ENCODE measurements at places on chromosomes 4 and X. TPM values are rescaled to one million over a fixed set of nuclear protein-coding genes. Genes with fewer than 3 reads are reported as not detected.

The GAGE2A gene
- not detected for total RNA-seq

DNA sequence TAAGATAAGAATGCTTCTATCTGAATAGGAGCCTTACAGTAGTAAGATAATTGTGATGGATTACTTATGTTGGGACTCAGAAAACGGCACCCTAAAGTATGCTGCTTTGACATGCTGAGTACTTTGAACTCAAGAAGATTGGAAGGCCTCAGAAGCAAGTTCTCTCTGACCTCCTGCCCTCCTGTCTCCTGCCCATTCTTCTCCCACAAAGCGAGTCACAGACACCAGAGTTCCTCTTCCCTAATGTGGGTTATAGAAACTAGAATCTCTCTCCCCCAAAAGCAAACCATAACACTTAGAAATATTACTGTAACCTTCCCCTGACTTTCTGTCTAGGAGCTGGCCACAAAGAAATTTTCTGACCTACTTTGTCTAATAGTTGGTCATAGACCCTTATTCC, 76.5 kb downstream of the DDIT4L start:
- no peaks in the 10 kb centered on the region for H3K27me3 ChIP-seq
- H3K4me1 ChIP-seq, result peaks cover 12% of the 10 kb centered on the region
- H3K36me3 ChIP-seq, result no peaks in the 10 kb centered on the region
- no peak for DNase-seq
- no peak overlapping the region for H3K27ac ChIP-seq

The XAGE1A gene
- not detected for total RNA-seq

DNA sequence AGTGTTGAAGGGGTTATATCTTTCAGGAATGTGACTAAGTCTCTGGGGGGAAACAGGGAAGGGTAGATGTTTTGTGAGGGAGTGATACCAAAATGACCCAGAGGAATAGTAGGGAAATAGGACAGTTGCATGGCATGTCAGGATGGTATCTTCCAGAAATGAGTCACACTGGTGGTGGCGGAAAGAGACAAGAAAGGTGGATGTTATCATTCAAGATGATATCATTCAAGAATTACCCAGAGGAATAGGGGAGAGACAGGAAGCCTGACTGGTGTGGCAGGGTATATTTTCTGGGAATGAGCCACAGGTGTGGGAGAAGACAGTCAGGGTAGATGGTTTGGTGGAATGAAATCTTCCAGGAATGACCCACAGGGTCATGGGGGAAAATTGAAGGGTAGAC, 61.1 kb downstream of the MAOA start:
- H3K27ac ChIP-seq, result no peak overlapping the region
- no peaks in the 10 kb centered on the region for H3K4me1 ChIP-seq
- no peaks in the 10 kb centered on the region for H3K27me3 ChIP-seq
- H3K4me3 ChIP-seq, result no peak overlapping the region

DNA sequence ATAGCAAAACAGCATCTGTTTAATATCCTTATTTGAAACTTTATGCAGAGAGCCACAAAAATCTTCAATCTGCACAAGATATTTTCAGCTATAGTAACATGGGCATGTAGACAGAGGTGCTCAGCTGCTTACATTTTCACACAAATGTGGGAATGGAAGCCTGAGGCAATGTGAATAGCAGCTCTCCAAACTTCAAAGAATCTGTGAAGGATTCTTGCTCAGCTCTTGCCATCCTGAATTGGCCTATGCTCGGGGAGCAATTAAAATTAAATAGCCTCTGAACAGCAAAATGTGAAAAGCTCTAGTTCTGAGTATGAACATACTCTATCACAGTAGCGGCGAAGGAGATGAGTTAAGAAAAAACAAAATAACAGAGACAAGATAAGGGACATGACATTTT, 1523.8 kb downstream of the PCDH7 start:
- DNase-seq, result no peak
- no peak overlapping the region for H3K27ac ChIP-seq
- no peaks in the 10 kb centered on the region for H3K4me1 ChIP-seq
- no peaks in the 10 kb centered on the region for H3K36me3 ChIP-seq
- H3K4me3 ChIP-seq, result no peak overlapping the region

- H3K4me3 ChIP-seq, result peak overlapping the region; percentile 35
- no peaks in the 10 kb centered on the region for H3K27me3 ChIP-seq
- DNase-seq, result peak; percentile 42
- peak overlapping the region; percentile 70 for H3K27ac ChIP-seq
- no peaks in the 10 kb centered on the region for H3K36me3 ChIP-seq
These were observed 83.6 kb upstream of the GUCY1A1 start for GRCh38 chr4:155582971-155583437.

DNA sequence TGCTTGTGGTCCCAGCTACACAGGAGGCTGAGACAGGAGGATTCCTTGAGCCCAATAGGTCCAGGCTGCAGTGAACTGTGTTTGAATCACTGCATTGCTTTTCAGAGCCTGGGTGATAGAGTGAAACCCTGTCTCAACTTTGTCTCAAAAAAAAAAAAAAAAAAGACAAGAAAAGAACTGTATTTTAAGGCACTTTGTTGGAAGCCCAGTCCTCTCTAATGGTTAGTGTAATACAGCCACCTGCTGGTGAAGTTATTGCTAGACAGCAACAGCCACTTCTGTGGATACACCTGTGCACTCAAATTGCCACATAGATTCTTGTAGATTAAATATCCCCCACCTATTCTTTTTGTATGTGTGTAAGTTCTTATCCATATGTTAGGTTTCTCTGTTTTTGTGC, 10.1 kb upstream of the FGG start:
- H3K36me3 ChIP-seq, result no peaks in the 10 kb centered on the region
- peak; percentile 43 for DNase-seq
- H3K27me3 ChIP-seq, result peaks cover 11% of the 10 kb centered on the region
- no peak overlapping the region for H3K27ac ChIP-seq
- H3K4me3 ChIP-seq, result no peak overlapping the region

The TXK gene
- 63.6 TPM for total RNA-seq

DNA sequence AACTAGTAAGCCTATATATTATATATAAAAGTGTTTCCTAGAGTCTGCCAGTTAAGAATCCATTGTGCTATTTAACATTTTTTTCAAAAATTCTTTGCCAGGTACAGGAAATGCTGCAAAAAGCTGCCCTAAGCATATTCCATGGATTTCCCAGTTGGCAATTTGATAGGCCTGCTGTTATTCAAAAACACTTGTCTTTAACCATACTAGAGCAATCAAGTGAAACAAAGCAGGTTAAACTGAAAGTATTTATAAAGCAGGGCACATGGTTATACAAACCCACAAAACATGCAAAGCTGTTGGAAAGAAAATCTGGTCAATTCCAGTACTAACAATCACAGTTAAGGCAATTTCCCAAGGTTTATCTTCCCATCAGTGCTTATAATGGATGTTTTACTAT, 159.9 kb downstream of the UNC5C start:
- H3K36me3 ChIP-seq, result no peaks in the 10 kb centered on the region
- no peak for DNase-seq
- no peak overlapping the region for H3K4me3 ChIP-seq

The DCAF4L1 gene
- 0.32 TPM for total RNA-seq

The AMBN gene
- not detected for total RNA-seq

DNA sequence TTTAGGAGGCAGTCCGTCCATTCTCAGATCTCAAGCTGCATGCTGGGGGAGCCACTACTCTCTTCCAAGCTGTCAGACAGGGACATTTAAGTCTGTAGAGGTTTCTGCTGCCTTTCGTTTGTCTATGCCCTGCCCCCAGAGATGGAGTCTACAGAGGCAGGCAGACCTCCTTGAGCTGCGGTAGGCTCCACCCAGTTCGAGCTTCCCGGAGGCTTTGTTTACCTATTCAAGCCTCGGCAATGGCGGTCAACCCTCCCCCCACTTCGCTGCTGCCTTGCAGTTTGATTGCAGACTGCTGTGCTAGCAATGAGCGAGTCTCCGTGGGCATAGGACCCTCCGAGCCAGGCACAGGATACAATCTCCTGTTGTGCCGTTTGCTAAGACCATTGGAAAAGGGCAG, 10.7 kb upstream of the ADH5 start:
- H3K27ac ChIP-seq, result no peak overlapping the region
- no peak for DNase-seq
- no peaks in the 10 kb centered on the region for H3K36me3 ChIP-seq
- no peaks in the 10 kb centered on the region for H3K4me1 ChIP-seq
- no peak overlapping the region for H3K4me3 ChIP-seq

GRCh38 chrX:37752936-37753335, 26.9 kb upstream of the CYBB start:
- peaks cover 5% of the 10 kb centered on the region for H3K36me3 ChIP-seq
- peak overlapping the region; percentile 22 for H3K4me3 ChIP-seq
- peaks cover 11% of the 10 kb centered on the region for H3K4me1 ChIP-seq
- no peaks in the 10 kb centered on the region for H3K27me3 ChIP-seq
- H3K27ac ChIP-seq, result no peak overlapping the region
- no peak for DNase-seq

DNA sequence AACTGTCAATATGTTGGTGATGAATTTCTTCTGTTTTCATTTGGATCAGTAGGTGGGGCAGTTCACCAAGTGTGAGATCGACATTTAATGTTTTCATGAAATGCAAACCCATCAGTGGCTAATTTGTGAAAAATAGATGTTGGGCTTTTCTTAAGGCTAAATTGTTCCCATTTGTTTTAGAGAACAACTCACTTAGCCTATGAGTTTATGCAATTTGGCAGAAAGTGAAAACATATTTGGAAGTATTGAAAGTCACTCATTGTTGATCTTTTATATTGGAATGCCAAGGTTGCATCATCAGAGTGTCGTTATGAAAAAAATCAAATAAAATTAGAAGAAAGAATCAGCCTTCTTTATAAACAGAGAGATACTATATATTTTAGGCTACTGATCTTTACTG, 132.4 kb downstream of the RPA4 start:
- H3K27ac ChIP-seq, result no peak overlapping the region
- no peaks in the 10 kb centered on the region for H3K4me1 ChIP-seq
- no peaks in the 10 kb centered on the region for H3K36me3 ChIP-seq
- H3K27me3 ChIP-seq, result no peaks in the 10 kb centered on the region

The CCSER1 gene
- not detected for total RNA-seq

DNA sequence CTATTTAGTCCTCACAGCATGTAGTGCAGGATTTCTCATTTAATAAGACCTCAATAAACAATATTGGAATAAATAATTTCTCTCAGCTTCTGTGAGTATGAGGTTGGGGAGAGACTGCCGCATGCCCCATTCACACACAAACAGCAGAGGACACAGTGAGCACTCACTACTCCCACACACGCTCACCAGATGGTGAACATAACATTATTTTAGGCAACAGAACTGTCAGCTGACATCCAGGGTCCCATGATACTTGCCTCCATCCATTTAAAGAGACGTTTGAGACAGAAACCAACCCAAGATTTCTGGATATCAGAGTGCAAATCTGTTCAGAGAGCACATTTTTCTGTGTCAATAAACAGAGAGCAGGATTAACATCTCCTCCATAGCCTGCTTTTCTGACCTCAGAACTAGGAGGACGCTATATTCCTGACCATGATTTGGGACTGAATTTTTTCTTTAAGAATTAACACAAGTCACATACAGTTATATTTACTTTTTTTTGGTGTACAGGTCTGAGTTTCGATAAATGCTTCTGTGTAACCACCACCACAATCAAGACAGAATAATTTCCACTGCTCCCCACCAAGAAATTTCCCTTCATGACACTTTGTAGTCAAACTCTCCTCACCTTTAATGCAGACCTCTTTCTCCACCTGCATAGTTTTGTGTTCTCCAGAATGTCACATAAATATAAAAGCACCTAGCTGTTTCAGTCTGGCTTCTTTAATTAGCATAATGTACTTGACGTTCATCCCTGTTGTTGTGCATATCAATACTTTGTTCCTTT, 16.7 kb downstream of the GPRIN3 start:
- H3K4me1 ChIP-seq, result peaks cover 96% of the 10 kb centered on the region
- DNase-seq, result no peak
- H3K36me3 ChIP-seq, result peaks cover 66% of the 10 kb centered on the region

DNA sequence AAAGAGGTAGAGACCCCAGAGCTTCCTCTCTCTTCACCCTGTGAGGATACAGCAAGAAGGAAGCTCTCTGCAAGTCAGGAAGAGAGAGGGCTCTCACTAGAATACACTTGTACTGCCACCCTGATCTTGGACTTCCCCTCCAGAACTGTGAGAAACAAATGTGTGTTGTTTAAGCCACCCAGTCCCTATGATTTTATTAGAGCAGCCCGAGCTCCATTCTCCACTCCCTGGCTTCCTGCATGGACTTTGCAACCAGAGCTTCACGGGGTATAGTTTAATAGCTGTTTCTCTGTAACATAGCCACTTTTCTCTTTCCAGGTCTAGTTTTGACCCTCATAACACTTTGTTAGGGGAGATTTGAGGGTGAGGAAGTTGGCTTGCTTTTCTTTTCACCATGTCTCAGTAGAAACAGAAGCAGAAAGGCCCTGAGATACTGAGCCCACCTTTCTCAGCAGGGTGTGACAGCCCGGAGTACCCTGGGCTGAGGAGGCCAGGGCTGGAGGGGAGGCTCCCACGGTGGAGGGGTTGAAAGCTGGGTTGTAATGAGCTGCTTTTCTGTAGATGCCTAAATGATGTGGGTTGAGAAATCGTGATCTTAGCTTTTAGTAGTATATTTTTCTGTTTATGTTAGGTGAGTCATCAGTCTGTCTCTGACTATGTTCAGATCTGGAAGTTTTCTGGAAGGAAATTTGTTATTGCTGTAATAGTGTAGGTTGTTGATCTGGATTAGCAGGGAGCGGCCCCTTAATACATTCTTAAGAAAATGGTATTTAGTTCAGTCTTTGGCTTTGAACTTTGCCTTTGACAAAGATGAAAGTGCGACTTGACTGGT, 118.6 kb downstream of the PTTG2 start:
- H3K4me3 ChIP-seq, result no peak overlapping the region
- no peak for DNase-seq
- no peak overlapping the region for H3K27ac ChIP-seq
- no peaks in the 10 kb centered on the region for H3K4me1 ChIP-seq

The ZNF157 gene
- total RNA-seq, result 0.32 TPM

DNA sequence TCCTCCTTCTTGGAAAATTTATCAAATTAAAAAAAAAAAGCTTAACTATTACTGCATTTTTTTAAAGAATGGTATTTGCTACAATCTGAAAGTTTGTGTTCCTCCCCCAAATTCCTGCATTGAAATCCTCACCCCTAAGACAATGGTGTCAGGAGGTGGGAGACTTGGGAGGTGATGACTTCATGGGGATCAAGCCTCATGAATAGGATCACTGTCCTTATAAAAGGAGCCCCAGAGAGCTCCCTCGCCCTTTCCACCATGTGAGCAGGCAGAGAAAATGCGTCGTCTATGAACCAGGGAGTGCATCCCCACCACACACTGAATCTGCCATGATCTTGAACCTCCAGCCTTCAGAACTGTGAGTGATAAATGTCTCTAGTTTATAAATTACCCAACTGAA, 38.0 kb downstream of the DHRSX start:
- H3K4me1 ChIP-seq, result peaks cover 3% of the 10 kb centered on the region
- no peak overlapping the region for H3K4me3 ChIP-seq
- no peak for DNase-seq

GRCh38 chr4:153241970-153242838, 38.0 kb downstream of the TRIM2 start:
- H3K36me3 ChIP-seq, result no peaks in the 10 kb centered on the region
- H3K27ac ChIP-seq, result no peak overlapping the region
- DNase-seq, result no peak
- peaks cover 9% of the 10 kb centered on the region for H3K27me3 ChIP-seq
- H3K4me3 ChIP-seq, result no peak overlapping the region

- no peaks in the 10 kb centered on the region for H3K27me3 ChIP-seq
- DNase-seq, result no peak
- H3K4me3 ChIP-seq, result no peak overlapping the region
These were observed 30.6 kb downstream of the RFC1 start for GRCh38 chr4:39335566-39335965.

Data from activated CD8-positive, alpha-beta T cell treated with anti-CD3 and anti-CD28 coated beads, Interleukin-2, amount 10 ng/mL, durations not matched to agents 7 days and 5 days (primary cell).